ENCODE measurements at places on chromosomes 7 and 10.

- peak; percentile 47 for DNase-seq
These were observed 130.7 kb upstream of the NAMPT start for GRCh38 chr7:106415433-106415832.

GRCh38 chr10:7412928-7413282, 2.1 kb upstream of the SFMBT2 start:
- DNase-seq, result no peak

DNA sequence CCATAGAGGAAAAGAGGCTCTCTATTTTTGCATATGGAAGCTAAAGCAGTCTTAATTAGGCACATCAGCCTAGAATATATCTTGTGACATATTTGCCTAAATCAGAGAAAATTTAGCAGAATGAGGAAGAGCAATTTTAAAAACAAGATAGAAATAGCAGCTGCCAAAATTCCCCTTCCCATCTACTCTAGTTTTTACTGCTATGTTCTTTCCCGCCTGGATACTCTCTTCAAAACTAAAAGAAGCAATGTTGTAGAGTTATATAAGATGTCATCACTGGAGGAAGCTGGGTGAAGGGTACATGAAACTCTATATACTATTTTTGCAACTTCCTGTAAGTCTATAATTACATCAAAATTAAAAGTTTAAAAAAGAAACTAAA, 87.0 kb downstream of the ARMH3 start:
- no peak for DNase-seq

DNA sequence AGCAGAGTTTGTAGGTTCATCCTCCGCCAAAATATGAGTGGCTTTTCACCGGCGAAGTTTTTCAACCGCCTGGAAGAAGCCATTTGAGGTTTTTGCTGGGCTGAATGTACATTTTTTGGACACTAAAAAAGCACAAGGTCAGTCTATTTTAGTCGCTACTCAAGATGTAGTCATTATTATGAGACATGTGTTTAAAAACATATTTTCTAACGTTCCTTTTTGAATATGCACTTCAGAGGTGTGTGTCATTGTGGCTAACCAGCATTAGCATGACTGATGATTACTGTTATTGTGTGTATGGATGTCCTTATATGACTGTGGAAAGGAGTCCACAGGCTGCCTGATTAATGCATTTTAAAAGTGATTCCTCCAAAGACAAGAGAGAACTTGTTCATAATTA, 605.4 kb downstream of the INHBA start:
- DNase-seq, result no peak

- no peak for DNase-seq
These were observed 64.1 kb downstream of the AHR start for GRCh38 chr7:17362439-17363105.

DNA sequence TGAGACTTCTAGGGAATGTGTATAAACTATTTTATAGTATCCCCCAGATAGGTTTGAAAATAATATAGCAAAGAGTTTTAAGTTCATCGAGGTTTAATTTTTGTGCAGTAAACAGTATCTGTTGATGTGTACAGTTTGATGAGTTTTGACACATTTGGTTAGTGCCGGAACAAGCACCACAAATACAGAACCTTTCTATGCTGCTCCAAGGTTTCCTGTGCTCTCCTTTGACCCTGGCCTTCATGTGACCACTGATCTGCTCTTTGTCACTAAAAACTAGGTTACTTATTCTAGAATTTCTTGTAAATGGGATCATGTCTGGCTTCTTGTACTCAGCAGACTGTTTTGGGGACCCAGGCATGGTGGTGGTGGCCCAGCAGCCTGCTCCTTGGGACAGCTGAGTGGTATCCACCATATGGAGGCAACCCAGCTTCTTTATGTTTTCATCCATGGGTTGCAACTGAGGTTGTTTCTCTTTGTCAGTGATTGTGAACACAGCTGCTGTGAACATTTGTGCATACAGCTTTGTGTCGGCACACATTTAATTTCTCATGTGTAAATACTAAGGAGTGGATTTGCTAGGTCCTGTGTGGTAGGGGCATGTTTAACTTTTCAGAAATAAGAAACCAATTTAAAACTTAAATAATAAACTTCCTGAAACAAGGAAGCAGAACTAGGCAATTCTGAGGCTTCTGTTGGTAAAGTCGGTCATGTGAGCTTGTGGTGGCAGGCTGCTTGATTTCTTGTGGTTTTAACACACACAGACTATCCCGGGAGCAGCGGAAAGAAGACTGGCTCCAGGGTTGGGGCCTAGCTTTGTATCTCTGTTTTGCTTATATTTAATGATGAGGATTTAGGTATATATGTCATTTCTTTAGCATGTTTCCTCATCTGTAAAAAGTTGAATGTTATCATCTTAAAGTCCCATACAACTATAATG, 219.4 kb downstream of the ABCA13 start:
- peak; percentile 76 for DNase-seq

DNA sequence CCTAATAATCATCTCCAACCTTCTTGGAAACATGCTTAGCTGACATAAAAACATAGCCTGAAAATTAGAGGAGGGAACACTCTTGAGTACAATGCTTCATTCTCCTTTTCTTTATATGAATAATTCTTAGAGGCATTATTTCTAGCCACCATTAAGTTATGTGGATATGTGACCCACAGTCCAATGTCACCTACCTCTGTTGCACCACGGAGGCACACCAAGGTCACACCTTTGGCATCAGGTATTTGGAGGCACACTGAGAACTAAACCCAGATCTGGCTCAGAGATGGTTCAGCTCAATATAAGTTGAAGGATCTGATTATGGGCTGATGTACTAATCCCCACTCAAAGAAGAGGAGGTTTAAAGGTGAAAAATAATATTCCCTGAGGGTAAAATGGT, 385.1 kb downstream of the POM121L12 start:
- DNase-seq, result no peak

Data from OCI-M1 (cell line).